ENCODE measurements at places on chromosomes 7 and 10.
A peak's percentile ranks its signal among the peaks of the same experiment; 100 is the strongest.

- no peaks in the 10 kb centered on the region for H3K4me1 ChIP-seq
- H3K4me3 ChIP-seq: no peak overlapping the region
- H3K27me3 ChIP-seq: no peaks in the 10 kb centered on the region
- DNase-seq: no peak
These were observed 106.6 kb upstream of the FAM204A start for GRCh38 chr10:118448744-118449143.

GRCh38 chr10:53025172-53025711 lies 252.7 kb upstream of the MBL2 start:
- peak; percentile 75 for DNase-seq
- no peak overlapping the region for H3K27ac ChIP-seq
- H3K4me1 ChIP-seq: peaks cover 14% of the 10 kb centered on the region
- no peaks in the 10 kb centered on the region for H3K27me3 ChIP-seq

DNA sequence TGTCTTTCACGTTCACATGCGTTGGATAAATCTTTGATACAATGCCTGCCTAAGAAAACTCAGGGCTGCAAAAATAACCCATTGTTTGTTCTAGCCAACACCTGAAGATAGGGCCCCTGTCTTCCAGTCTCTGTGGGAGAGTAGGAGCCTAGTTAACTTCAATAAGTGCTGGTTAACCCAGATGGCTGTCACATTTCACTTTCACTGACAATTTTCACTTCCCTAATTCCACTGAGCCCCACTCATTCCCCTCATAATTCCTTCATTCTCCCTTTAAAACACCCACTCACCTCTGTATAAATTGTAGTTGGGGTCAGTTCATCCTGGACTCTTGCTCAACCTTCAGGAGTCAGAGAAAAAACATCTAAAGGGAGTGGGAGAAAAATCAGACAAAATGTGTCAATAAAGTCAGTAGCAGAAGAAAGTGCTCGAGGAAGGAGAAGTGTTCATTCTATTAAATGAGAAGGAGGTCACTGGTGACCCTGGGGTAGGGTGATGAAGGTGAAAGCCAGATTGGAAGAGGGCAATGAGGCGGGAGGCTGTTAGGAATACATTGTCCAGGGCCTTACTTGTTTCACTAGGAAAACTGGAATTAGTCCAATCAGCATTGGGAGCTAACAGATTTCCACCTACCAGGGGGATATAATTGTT lies 51.2 kb upstream of the ABI1 start:
- no peaks in the 10 kb centered on the region for H3K4me1 ChIP-seq
- no peak for DNase-seq
- H3K36me3 ChIP-seq: no peaks in the 10 kb centered on the region
- H3K27me3 ChIP-seq: no peaks in the 10 kb centered on the region
- no peak overlapping the region for H3K27ac ChIP-seq

GRCh38 chr10:49356944-49357343 lies 38.9 kb downstream of the DRGX start:
- no peaks in the 10 kb centered on the region for H3K36me3 ChIP-seq
- peaks cover 12% of the 10 kb centered on the region for H3K4me1 ChIP-seq
- no peaks in the 10 kb centered on the region for H3K27me3 ChIP-seq
- H3K4me3 ChIP-seq: no peak overlapping the region
- DNase-seq: no peak

DNA sequence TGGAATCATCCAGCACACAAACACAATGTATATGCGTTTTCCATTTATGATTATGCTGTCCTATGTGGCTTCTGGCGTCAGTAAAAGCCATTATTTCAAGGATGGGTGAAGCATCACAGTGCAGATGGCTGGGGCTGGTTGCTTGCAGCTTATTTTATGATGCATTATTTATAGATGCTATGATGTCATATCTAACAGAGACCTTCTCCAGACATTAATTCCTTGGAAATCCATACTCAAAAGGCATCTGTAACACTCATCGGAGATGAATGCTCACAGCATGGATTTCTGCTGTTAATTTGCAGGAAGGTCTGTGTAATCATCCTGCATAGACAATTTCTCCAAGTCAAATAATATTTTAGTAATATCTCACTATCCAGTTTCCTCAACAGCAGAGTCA lies 7.2 kb downstream of the RGS10 start:
- no peak overlapping the region for H3K27ac ChIP-seq
- no peak overlapping the region for H3K4me3 ChIP-seq
- no peak for DNase-seq

GRCh38 chr10:122632031-122632430 lies 67.6 kb downstream of the C10orf120 start:
- no peak overlapping the region for H3K4me3 ChIP-seq
- H3K27ac ChIP-seq: no peak overlapping the region
- no peaks in the 10 kb centered on the region for H3K27me3 ChIP-seq
- DNase-seq: no peak
- no peaks in the 10 kb centered on the region for H3K4me1 ChIP-seq
- no peaks in the 10 kb centered on the region for H3K36me3 ChIP-seq

DNA sequence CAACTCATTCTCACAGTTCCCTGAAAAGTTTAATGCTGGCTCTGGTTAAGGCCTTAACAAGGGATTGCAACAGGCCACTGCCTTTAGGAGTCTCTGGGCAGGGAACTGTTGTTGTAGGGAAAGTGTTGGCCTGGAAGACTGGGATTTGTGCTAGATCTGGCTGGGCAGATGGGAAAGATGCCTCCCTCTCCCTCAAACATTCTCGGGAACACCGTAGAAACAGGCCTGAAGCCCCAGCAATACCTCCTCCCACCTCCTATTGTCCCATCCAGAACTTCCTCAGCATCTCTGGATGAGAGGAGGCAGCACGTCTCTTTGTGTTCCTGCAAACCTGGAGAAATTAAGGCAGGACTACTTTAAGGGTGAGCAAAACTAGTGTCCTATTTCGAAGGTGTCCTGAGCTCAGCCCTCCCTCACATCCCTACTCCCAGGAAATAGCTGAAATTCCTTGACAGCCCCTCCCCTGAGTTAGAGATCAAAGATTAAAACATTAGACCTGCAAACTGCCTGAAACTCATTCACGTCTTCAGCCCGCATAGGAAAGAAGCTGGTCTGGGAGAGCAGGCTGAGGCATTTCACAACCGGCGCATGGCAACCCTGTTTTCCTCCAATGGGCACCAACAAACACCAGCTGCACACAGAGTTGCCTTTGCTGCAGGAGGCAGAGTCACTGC lies 10.9 kb upstream of the MAP3K8 start:
- H3K27ac ChIP-seq: peak overlapping the region; percentile 80
- H3K27me3 ChIP-seq: no peaks in the 10 kb centered on the region
- H3K4me1 ChIP-seq: peaks cover 13% of the 10 kb centered on the region
- peak; percentile 97 for DNase-seq

DNA sequence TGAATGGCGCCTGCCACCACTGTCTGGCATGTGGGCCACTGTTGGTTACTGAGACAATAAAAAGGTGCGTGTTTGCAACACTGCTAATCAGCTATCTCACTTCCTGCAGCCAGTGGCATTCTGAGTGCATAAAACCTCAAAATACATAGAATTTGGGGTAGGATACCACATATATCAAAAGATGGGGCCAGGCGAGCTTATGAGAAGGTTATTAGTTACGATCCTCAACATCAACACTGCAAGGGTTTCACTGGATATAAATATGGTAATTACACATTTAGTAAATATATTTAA lies 200.2 kb downstream of the WDR37 start:
- no peaks in the 10 kb centered on the region for H3K36me3 ChIP-seq
- H3K4me1 ChIP-seq: no peaks in the 10 kb centered on the region
- no peak overlapping the region for H3K27ac ChIP-seq
- H3K4me3 ChIP-seq: no peak overlapping the region

DNA sequence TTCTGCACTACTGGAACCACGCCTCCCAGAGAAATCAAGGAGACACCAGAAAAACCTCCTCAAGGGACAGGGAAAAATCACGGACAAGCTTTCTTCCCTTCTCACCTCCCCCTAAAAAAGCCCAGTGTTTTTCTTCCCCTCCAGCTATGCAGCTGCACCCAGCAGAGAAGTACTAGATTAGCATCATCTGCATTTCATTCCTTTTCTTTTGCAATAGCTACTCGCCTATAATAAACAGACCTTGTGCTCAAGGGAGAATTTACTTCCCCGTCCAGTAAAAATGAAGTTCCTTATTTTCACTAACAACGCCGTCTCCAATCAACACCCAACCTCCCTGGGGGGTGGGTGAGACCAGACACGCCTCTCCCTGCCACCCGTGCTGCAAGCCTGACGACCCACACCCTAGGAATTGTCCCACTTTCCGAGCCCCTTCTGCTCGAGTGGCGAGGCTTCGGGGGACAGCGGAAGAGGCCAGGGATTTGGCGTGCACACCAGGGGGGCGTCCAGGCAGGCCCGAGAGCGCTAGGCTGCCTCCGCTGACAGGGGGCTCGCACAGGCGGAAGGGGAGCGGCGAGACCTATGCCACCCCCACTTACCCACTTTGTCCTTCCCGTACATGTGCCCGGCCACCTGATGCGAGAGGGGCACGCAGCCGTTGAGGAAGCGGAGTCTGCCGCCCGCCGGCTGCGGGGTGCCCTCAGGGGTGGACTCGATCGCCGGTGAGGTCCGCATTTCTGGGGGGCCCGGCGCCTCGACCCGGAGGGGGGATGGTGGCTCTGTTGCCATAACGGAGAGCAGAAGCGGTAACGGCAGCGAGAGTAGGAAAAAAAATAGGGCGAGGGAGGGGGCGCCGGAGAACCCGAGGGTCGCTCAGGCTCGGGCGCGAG lies 625 bp downstream of the IPMK start:
- H3K27ac ChIP-seq: peak overlapping the region; percentile 61
- H3K36me3 ChIP-seq: no peaks in the 10 kb centered on the region
- H3K4me3 ChIP-seq: peak overlapping the region; percentile 91
- H3K27me3 ChIP-seq: no peaks in the 10 kb centered on the region

- DNase-seq: no peak
- H3K4me1 ChIP-seq: no peaks in the 10 kb centered on the region
- no peak overlapping the region for H3K27ac ChIP-seq
- H3K4me3 ChIP-seq: no peak overlapping the region
- no peaks in the 10 kb centered on the region for H3K36me3 ChIP-seq
These were observed 65.9 kb downstream of the GOLGA7B start for GRCh38 chr10:97915346-97916131.
